Activated T-cell treated with anti-CD3 and anti-CD28 coated beads, Interleukin-2, amount 50 U/mL, for 72 hours (primary cell): ENCODE measurements at places on chromosomes 6 and 20.

GRCh38 chr6:169989594-169989993 is 238.2 kb downstream of the ERMARD start:
- no peak for DNase-seq

DNA sequence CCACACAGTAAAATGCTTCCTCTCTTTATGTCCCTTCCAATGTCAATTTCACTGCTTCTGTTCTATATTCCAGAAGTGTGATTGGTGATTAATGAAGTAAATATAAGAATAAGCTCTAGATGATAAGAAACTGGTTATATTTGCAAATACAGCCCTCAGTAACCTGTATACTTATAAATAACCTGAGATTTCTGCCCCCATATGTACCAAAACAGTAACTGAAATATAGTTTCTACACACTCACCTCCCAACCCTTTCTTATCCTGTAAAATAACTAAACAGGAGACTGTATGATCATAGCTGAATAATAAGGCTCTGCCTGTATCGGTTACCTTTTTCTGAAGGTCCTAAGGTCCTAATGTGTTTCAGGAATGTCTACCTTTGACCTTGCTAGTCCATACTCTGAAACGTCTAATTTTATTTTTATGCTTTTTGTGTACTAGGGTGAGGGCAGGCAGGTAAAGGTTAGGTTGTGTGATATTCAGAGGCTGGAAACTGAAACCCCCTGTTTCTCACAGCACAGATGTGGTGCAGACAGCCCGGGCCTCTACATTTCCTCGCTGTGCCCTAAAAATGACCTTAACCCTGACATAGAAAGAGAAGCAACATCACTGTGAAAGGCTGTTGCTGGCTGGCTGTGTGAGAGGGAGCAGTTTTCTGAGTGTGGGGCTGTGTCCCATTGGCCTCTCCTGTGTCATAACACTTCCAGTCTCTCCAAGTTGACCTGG is 378.8 kb downstream of the CENPW start:
- no peak for DNase-seq

GRCh38 chr6:168116975-168117899 is 38.2 kb upstream of the FRMD1 start:
- no peak for DNase-seq

GRCh38 chr6:148884461-148884860 is 137.6 kb downstream of the UST start:
- DNase-seq: no peak

DNA sequence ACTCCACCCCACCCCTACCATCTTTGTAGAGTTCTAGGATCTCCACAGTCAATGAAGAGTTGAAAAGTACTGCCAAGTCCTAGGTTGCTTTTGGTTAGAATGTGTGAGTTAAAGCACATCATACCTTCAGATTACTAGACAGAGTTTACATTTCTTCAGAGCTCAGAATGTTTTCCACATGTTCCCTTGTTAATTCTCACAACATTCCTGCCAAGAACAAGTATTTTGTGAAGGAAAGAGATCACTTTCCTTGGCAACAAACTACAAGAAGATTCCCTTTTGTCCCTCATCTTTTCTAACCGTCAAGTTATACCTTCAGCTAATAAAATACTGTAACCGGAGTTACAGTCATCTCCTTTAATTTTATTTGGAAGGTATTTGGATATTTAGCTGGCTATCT is 266.8 kb downstream of the ZFAND3 start:
- no peak for DNase-seq

- no peak for DNase-seq
Measured at GRCh38 chr6:69026715-69027114, 391.6 kb downstream of the ADGRB3 start.

- DNase-seq: no peak
Measured at GRCh38 chr6:137067399-137067798, 22.6 kb upstream of the IL20RA start.

- no peak for DNase-seq
Measured at GRCh38 chr6:145087034-145087433, 648.3 kb downstream of the EPM2A start.

GRCh38 chr6:41161851-41162552 is 914 bp downstream of the TREM2 start:
- no peak for DNase-seq

DNA sequence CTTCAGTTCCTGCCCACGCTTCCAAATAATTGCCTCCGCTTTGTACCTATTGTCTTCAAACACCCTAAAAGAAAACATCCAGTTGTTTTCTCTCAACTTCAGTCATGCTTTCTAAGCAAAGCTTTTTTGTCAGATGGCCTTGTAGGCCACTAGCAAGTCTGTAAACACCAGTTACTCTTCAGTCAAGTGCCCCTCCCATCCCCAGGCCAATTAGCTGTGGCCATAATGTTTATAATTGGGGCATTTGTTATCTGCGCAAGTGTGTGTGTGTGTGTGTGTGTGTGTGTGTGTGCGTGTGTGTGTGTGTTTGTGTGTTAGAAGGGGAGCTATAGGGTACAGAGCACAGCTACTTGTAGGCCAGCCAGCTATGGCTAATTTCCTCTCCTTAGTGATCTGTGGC is 272.4 kb upstream of the MARCKS start:
- no peak for DNase-seq

GRCh38 chr6:144134737-144135136 is 15.6 kb upstream of the STX11 start:
- DNase-seq: no peak

GRCh38 chr20:36501367-36502006 is 39.8 kb upstream of the MYL9 start:
- DNase-seq: no peak

- DNase-seq: no peak
Measured at GRCh38 chr6:4632421-4632820, 143.8 kb upstream of the CDYL start.

- DNase-seq: no peak
Measured at GRCh38 chr6:128513878-128514277, 6.5 kb downstream of the PTPRK start.

GRCh38 chr6:52305411-52305810 is 20.9 kb upstream of the MCM3 start:
- no peak for DNase-seq

- no peak for DNase-seq
Measured at GRCh38 chr6:169020821-169021220, 232.8 kb downstream of the THBS2 start.

DNA sequence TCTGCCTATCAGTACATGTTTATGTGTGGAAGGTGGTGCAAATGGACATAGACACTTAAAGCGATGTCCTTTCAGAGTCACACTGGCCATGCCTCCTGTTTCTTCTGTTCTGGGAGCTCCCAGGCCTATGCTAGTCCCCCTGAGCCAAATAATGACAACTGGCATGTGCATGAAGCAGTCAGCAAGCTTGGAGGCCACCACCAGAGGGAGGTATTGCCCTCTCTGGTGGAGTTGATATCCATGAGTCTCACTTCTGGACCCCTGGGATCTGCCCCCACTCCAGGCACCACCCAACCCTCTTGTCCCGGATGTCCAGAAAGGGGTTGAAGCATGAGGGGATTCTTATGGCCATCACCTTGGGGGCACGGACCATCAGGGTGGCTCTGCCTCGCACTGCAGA is 172.2 kb downstream of the AIG1 start:
- DNase-seq: peak; percentile 35

DNA sequence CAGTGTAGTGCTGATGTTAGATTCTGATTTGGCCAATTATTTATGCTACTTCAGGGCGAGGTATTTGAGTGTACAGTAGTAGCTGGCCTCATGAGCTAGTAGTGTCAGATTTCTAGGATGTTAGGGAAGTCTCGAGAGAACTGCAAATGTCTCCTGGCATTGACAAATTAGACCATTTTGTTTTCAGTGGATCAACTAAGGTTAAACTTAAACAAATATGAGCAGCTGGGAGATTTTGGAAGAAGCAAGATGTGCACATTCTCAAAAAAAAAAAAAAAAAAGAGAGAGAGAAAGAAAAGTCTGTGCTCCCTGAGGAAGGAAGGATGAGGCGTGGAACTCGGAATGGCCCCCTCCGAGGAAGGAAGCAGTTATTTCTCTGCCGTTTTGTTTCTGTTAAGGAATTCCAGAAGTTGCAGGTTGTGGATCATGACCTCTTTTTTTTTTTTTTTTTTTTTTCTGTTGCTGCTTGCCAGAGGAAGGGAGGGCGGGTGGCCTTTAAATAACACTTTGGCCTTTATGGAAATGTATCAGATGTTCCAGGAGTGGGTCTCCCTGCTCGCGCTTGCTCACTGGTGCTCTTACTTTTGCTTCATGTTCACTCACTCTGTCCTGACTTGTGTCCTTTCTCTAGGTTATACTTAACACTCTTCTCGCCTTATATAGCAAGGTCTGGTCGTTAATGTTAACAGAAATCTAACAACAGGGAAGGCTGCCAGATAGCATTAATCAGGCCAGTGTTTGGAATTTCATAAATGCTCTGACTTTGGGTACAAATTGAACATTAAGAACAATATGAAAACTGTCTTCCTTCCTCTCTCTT is 124.4 kb downstream of the TCP11 start:
- DNase-seq: no peak

DNA sequence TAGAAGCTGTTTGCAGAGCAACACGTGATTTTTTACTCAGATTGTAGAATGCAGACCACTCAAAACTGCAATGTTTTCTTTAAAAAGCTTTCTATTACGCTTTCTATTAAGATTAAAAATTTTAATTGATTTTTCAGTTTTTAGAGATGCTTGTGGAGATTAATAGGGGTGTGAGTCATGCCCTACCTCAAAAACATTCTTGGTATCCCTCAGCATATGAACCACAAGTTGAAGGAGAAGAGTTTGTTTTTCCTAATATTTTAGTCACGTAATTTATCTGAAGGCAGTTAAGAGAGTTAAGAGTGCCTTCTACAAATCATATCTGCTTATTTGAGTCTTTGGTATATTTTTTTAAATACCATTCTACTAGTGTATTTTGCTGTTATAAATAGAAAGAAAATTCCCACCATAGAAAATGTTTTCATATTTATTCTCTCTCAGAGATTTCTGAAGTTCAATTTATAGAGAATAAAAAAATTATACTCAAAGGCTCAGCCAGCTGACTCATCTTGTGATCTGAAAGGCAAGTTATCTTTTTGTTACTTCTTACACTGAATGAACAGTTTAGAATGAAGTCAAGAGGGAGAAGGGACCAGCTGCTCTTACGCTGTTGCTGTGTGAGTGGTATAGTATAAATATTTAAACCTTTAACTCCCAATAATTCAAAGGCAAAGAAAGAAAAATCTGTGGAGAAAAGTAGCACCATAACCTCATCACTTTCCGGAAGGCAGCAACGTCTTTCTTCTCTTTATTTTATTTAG is 7.6 kb downstream of the RIPOR2 start:
- DNase-seq: no peak

GRCh38 chr20:61938839-61939690 is 126.6 kb downstream of the TAF4 start:
- no peak for DNase-seq

DNA sequence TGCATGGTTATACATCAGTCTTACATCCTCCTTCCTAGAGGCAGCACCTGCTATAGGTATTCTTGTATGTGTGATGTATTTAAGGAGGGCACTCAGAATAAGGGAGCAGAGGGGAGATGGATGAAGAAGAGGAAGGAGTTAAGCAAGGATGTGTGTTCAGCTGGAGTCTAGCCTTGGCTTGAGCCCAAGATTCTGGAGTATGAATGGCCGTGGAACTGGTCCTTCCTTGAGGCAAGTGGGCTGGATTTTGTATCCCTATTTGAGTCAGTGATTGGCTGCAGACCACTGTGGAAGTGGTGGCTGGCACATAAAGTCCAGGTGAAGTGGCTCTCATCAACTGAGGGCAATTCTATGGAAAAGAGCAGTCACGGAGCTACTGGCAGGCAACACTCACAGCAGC is 112.0 kb upstream of the RNF24 start:
- DNase-seq: no peak

- peak; percentile 13 for DNase-seq
Measured at GRCh38 chr6:128725271-128726233, 157.4 kb upstream of the LAMA2 start.

- peak; percentile 30 for DNase-seq
Measured at GRCh38 chr20:37347891-37348791, 2.2 kb downstream of the SRC start.

DNA sequence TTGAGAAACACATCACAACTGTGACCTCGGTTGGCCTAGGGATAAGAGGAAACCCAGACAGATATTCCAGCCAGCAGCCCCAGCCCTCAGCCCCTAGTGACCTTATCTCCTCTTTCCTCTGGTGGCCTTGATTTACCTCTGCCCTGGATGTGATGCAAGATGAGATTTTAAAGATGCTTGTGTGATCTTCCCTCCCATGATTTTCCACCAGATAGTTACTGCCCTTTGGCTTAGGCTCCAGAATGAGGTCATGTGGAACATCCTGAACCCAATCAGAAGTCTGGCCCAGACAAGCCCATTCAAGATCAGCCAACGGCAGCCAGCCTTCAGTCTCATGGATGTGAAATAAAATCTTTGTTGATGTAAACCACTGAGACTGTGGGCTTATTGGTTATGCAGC is 104.0 kb downstream of the BANF2 start:
- DNase-seq: no peak

GRCh38 chr20:23228912-23229311 is 121.7 kb upstream of the NXT1 start:
- no peak for DNase-seq

- no peak for DNase-seq
Measured at GRCh38 chr6:137283940-137284810, 65.0 kb upstream of the IFNGR1 start.

- no peak for DNase-seq
Measured at GRCh38 chr6:118739696-118740353, 88.4 kb upstream of the CEP85L start.

DNA sequence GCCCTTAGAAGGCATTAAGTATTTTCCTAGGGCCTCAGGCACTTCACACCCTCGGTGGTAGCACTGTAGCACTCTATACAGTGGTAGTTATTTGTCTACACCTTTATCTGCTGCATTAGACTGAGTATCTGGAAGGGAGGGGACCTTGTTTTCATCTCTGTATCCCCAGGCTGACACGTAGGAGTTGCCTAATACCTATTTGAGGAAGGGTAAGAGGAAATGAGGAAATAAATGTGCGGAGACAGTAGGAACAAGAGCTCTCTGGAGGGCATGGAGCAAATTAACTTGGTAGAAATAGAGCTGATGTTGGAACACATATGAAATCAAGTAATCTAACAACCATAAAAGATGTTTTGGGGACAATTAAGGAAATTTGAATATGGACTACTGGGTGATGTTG is 3.9 kb downstream of the CNPY3 start:
- DNase-seq: no peak

GRCh38 chr6:25484900-25485299 is 167.1 kb upstream of the SCGN start:
- no peak for DNase-seq

DNA sequence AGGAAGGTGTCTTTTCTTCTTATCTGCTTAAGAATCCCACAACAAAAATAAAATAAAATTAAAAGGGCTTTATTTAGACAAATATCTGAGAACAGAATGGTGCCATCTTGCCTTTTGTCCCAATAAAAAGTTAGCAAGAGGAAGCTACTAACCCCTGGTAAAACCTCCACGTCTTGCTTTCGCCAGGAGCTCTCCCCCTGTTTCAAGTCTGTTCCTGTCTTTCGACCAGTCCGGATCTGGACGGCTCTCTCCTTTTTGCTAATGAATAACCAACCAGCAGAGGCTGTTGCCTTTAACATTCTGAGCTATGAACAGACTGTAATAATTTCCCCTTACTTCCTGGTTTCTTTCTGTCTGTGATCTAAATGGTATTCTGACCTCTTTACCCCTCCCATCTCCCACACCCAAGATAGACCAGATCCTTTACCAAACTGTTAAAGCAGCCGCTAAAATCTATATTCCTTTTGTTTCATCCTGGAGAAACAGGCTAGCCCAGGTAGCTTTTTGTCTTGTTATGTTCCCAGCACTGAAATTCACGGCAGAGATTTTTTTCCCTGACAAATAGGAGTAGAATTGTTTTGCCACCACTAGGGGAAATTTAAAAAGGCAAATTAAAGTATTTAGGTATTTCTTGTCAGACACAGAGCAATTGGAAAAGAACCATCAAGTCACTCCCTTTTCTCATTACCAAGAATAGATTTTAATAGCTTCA is at the start of gene FRK:
Gene FRK (minus strand): TSS at position 320 of the 712 bp plus-strand sequence. CDS start 580 bp downstream, outside the sequence.
- no peak for DNase-seq
